ENCODE measurements at places on chromosomes 1 and 21. TPM values are rescaled to one million over a fixed set of nuclear protein-coding genes. Genes with fewer than 3 reads are reported as not detected.

- H3K27me3 ChIP-seq = no peaks in the 10 kb centered on the region
- H3K36me3 ChIP-seq = no peaks in the 10 kb centered on the region
- DNase-seq = no peak
- H3K4me3 ChIP-seq = no peak overlapping the region
- peaks cover 6% of the 10 kb centered on the region for H3K4me1 ChIP-seq
- H3K27ac ChIP-seq = no peak overlapping the region
Observed at GRCh38 chr1:232667094-232667777, 37.3 kb upstream of the SIPA1L2 start.

GRCh38 chr1:103461161-103462105 is 64.1 kb upstream of the RNPC3 start:
- no peak for DNase-seq
- H3K4me1 ChIP-seq = no peaks in the 10 kb centered on the region
- H3K36me3 ChIP-seq = no peaks in the 10 kb centered on the region
- no peaks in the 10 kb centered on the region for H3K27me3 ChIP-seq
- H3K27ac ChIP-seq = no peak overlapping the region
- no peak overlapping the region for H3K4me3 ChIP-seq

DNA sequence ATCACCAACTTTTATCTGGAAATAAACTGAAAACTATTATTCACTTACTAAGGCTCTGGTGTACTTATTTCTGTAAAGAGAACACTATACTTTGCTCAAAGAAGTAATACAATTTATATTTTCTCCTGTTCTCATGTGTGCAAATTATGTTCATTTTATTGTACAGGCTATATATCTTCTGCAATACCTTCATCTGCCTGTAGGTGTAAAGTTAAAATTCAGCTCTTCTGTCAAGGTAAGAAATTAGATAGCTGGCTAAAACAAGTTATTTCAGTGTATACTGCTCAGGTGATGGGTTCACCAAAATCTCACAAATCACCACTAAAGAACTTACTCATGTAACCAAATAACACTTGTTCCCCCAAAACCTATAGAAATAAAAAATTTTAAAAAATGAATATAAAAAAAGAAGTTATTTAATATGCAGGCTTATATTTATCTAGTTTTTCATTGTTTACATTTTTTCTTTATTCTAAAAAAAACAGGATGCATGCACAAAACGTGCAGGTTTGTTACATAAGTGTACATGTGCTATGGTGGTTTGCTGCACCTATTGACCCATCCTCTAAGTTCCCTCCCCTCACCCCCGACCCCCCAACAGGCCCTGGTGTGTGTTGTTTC is 81.5 kb downstream of the PTGER3 start:
- H3K36me3 ChIP-seq = no peaks in the 10 kb centered on the region
- no peak for DNase-seq
- no peak overlapping the region for H3K4me3 ChIP-seq
- no peak overlapping the region for H3K27ac ChIP-seq

- no peak for DNase-seq
- H3K27me3 ChIP-seq = no peaks in the 10 kb centered on the region
- H3K4me3 ChIP-seq = no peak overlapping the region
- H3K4me1 ChIP-seq = peaks cover 22% of the 10 kb centered on the region
- H3K36me3 ChIP-seq = no peaks in the 10 kb centered on the region
- no peak overlapping the region for H3K27ac ChIP-seq
Observed at GRCh38 chr1:162141281-162142054, 72.0 kb downstream of the NOS1AP start.

- DNase-seq = no peak
- H3K36me3 ChIP-seq = no peaks in the 10 kb centered on the region
- no peak overlapping the region for H3K27ac ChIP-seq
- H3K4me3 ChIP-seq = no peak overlapping the region
- peaks cover 14% of the 10 kb centered on the region for H3K27me3 ChIP-seq
Observed at GRCh38 chr1:160850541-160850940, 12.1 kb downstream of the CD244 start.

DNA sequence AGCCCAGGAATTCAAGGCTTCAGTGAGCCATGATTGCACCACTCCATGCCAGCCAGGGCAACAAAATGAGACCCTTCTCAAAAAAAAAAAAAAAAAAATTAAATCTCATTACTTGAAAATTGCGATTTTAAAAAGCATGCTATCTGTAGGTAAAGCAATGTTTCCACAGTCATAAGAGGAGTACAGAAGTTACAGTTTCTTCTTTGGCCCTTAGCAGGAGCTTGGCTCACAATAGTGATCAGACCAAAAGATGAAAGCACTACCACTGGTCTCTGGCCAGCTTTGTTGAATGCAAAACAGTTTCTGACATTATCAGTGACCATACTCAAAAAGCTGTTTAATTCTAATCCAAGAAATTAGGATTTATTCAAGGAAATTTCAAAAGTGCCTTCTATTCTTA is 31.2 kb downstream of the VAV3 start:
- H3K36me3 ChIP-seq = no peaks in the 10 kb centered on the region
- H3K4me1 ChIP-seq = peaks cover 25% of the 10 kb centered on the region
- no peak overlapping the region for H3K4me3 ChIP-seq
- H3K27ac ChIP-seq = no peak overlapping the region
- H3K27me3 ChIP-seq = no peaks in the 10 kb centered on the region

GRCh38 chr1:72283307-72284083 is 1.2 kb upstream of the NEGR1 start:
- DNase-seq = peak; percentile 79
- peaks cover 36% of the 10 kb centered on the region for H3K4me1 ChIP-seq
- peak overlapping the region; percentile 96 for H3K27ac ChIP-seq
- H3K36me3 ChIP-seq = no peaks in the 10 kb centered on the region
- no peaks in the 10 kb centered on the region for H3K27me3 ChIP-seq

- H3K36me3 ChIP-seq = no peaks in the 10 kb centered on the region
- no peaks in the 10 kb centered on the region for H3K27me3 ChIP-seq
- no peak overlapping the region for H3K27ac ChIP-seq
- H3K4me1 ChIP-seq = peaks cover 72% of the 10 kb centered on the region
Observed at GRCh38 chr1:39170731-39171667, 33.5 kb upstream of the MACF1 start.

DNA sequence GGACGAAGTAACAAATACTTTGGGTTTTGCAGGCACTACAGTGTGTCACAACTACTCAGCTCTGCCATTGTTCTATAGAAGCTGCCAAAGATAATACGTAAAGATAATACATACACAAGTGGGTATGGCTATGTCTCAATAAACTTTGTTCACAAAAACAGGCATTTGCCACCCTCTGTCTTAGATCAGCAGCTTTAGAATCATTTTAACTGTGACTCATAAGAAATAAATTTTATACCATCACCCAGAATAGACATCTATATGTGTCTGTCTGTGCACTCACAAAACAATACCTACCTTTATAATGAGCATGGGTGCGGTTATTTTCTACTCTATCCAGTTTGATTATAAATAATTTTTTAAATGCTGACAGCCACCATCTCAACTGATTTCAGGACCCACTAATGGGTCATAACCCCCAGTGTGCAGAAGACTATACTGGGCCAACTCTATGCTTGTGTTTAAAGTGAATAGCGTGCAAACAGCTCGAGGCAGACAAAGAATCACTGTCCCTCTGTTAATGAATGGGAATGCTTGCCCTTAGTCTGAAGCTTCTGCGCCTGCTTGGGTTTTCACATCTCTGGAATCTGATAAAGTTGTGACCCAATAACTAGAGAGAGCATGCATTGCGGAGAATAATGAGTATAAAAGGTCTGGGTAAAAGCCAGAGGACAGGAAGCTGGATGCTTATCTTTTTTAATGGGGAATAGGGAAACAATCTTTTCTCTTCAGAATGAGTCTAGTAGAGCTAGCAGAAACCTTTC is 216.2 kb downstream of the PLPP3 start:
- no peaks in the 10 kb centered on the region for H3K36me3 ChIP-seq
- no peaks in the 10 kb centered on the region for H3K27me3 ChIP-seq
- H3K4me1 ChIP-seq = peaks cover 17% of the 10 kb centered on the region

- no peak for DNase-seq
- peaks cover 4% of the 10 kb centered on the region for H3K27me3 ChIP-seq
- no peaks in the 10 kb centered on the region for H3K36me3 ChIP-seq
- H3K27ac ChIP-seq = no peak overlapping the region
- H3K4me1 ChIP-seq = peaks cover 16% of the 10 kb centered on the region
Observed at GRCh38 chr1:41420860-41421259, 59.6 kb downstream of the FOXO6 start.

GRCh38 chr1:182394055-182394775 is 2.6 kb upstream of the GLUL start:
- H3K27me3 ChIP-seq = no peaks in the 10 kb centered on the region
- H3K36me3 ChIP-seq = no peaks in the 10 kb centered on the region
- no peak for DNase-seq
- H3K4me1 ChIP-seq = peaks cover 75% of the 10 kb centered on the region
- no peak overlapping the region for H3K4me3 ChIP-seq
- H3K27ac ChIP-seq = peak overlapping the region; percentile 97

DNA sequence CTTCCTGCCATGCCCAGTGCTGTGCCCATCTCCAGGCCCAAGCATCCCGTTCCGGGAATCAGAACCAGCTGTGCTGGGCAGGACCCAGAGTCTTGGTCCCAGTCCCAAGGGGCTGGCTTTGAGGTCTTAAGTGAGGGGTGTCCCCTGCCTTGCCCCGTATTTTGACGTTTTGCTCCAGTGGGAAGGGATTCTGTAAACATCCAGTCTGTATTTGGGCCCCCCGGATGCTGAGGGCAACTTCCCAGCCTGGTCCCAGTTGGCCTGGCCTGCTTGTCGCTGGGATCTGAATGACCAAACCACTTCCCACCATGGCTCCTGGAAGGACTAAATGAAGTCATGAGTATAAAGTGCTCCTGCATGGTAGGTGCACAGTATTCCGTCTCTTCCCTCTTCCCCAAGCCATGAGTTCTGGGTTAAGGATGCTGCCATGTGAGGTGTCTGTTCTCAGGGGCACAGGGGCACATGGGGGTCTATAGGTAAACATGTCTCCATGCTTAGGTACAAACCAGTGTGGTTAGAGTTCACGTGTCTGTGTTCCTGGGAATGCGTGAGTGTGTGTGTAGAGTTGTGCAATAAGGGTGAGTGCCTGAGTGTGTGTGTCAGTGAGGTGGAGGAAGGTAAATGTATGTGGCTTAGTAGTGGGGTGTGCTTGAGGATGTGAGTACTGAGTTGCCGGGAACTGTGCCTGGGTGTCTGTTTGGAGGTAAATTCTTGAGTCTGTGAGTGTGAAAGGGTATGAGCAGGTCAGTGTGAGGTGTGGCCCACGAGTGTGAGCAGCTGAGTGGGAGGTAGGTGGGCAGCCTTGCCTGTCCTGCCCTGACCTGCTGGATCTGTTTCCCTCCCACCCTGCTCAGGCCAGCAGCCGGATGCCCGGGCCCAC is 1.5 kb downstream of the B4GALT2 start:
- DNase-seq = no peak
- H3K4me3 ChIP-seq = peak overlapping the region; percentile 87
- H3K36me3 ChIP-seq = peaks cover 27% of the 10 kb centered on the region
- H3K27ac ChIP-seq = peak overlapping the region; percentile 73
- peaks cover 46% of the 10 kb centered on the region for H3K4me1 ChIP-seq

GRCh38 chr1:200890818-200891773 is 3.6 kb upstream of the INAVA start:
- DNase-seq = no peak
- peak overlapping the region; percentile 62 for H3K4me3 ChIP-seq
- peaks cover 16% of the 10 kb centered on the region for H3K4me1 ChIP-seq
- no peak overlapping the region for H3K27ac ChIP-seq
- H3K36me3 ChIP-seq = no peaks in the 10 kb centered on the region

DNA sequence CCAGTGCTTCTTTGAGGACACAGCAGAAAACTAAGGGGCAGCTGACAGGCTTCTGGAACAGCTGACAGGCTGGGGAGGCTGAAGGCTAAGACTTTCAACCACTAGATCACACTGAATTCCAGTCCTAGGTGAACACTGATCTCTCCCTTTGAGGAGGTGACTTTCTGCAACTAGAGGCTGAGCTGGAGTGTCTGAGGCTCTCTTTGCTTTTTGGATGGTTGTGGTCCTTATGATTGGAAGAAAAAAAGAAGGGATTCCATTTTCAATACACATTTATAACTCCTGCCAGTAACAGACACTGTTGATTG is 1.4 kb downstream of the IL6R start:
- H3K4me3 ChIP-seq = peak overlapping the region; percentile 88
- no peaks in the 10 kb centered on the region for H3K36me3 ChIP-seq
- peak overlapping the region; percentile 98 for H3K27ac ChIP-seq
- DNase-seq = no peak

DNA sequence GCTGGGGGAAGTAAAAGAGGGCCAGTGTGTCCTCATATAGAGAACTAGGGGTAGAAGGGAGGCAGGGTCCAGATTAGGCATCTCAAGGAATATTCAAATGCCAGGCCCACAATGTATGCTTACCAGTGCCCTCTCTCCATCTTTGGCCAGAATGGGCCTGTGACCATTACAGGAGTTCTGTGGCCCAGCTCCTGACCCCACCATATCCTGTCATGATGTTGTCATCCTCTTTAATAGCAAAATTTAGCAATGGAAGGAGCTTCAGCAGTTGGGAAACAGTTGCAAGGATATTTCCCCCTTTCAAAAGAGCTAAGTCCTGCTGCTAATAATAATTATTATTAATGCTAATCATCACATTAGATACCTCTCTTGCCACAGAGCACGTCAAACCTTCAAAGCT is 49.3 kb upstream of the JUN start:
- no peak for DNase-seq
- no peak overlapping the region for H3K4me3 ChIP-seq
- no peak overlapping the region for H3K27ac ChIP-seq
- peaks cover 17% of the 10 kb centered on the region for H3K4me1 ChIP-seq
- no peaks in the 10 kb centered on the region for H3K27me3 ChIP-seq

- H3K36me3 ChIP-seq = no peaks in the 10 kb centered on the region
- no peak for DNase-seq
- no peak overlapping the region for H3K27ac ChIP-seq
- H3K27me3 ChIP-seq = no peaks in the 10 kb centered on the region
- H3K4me3 ChIP-seq = no peak overlapping the region
Observed at GRCh38 chr21:27631471-27631870, 664.6 kb upstream of the ADAMTS5 start.

DNA sequence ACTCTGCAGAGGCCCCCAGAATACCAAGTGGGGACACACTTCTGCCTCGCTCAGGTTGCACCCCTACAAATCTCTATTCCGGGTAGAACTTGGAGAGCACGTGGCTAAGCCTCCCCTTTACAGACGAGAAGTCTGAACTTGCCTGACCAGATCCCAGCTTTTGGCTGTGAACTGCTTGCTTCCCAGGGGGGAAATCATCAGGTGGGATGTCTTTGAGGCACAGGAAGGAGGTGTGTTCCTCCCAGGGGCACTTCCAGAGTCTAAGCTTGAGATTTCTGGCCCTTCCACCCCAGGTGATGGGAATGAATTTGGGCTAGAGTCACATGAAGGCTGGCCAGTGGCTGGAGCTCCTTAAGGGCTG is 1.3 kb upstream of the S100A3 start:
- no peak for DNase-seq
- no peaks in the 10 kb centered on the region for H3K36me3 ChIP-seq
- peaks cover 71% of the 10 kb centered on the region for H3K4me1 ChIP-seq
- no peak overlapping the region for H3K4me3 ChIP-seq

GRCh38 chr1:65056866-65057265 is 90.5 kb upstream of the JAK1 start:
- DNase-seq = no peak
- H3K4me3 ChIP-seq = no peak overlapping the region
- peaks cover 68% of the 10 kb centered on the region for H3K4me1 ChIP-seq

- no peaks in the 10 kb centered on the region for H3K36me3 ChIP-seq
- H3K4me3 ChIP-seq = no peak overlapping the region
- no peak for DNase-seq
- no peaks in the 10 kb centered on the region for H3K4me1 ChIP-seq
- H3K27me3 ChIP-seq = no peaks in the 10 kb centered on the region
Observed at GRCh38 chr21:23478381-23478780, 2128.9 kb downstream of the MRPL39 start.

The KCNJ15 gene
- total RNA-seq = 0.30 TPM

The TMEM82 gene
- not detected for total RNA-seq

The ATP1A4 gene
- total RNA-seq = 0.11 TPM

The ERICH3 gene
- total RNA-seq = not detected

The KIAA1614 gene
- total RNA-seq = 9.1 TPM

The DPT gene
- 45.6 TPM for total RNA-seq
